ENCODE measurements at places on chromosomes 1 and 21. TPM values are rescaled to one million over a fixed set of nuclear protein-coding genes. Genes with fewer than 3 reads are reported as not detected.

Gene FNDC5
- 1.5 TPM for polyA plus RNA-seq

- no peak for DNase-seq
Measured at GRCh38 chr1:159076438-159077119, at the start of gene AIM2. Gene AIM2, minus strand, starts transcription at chr1:159076766. Its CDS starts 3,267 bp downstream, at chr1:159073499.

DNA sequence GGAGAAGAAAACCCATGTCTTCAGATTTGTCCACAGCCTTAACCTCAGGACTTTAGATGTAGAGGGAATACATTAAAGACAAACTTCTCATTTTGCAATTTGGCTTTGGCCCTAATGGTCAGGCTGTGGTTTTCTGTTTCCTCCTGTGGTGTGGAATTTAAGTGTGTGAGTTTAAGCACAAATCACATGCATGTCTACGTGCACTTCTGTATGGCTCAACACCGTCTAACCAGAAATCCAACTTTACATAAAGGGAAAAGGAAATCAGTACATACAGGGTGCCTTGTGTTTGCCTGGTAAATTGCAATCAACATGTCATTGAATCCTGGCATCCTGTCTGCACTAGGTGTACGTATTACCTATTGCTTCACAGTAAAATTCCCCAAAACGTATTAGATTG lies 1.2 kb upstream of the ZNF124 start:
- no peak for DNase-seq

DNA sequence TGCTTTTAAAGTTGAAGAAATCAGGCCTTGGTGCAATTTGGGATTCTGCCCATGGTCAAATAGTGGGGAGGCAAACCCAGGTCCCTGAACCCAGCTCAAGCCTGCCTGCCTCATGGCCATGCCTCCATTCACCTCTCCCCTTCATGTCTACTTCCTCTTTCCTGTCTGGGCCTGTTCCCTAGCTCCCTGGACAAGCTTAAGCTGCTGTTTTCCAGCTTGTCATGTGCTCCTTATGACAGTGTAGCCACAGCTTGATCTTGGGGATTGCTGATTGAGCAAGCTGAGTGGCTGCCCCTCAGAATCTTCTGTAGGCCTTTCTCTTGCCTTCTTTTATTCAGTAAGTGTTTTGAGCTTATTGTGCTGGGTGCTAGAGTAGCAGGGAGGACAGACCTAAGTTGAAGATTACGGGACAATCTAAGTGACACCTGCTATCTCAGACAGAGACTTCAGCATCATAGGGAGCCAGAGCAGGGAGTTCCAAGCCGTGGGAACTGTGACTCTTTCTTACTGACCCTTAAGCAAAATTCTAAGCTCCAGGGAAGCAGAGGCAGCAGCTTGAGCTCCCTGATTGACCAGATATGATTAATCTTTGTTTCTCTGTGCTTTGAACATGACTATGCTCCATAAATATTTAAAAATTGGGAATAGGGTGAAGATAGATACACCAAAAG lies 520 bp upstream of the MR1 start:
- DNase-seq, result no peak

DNA sequence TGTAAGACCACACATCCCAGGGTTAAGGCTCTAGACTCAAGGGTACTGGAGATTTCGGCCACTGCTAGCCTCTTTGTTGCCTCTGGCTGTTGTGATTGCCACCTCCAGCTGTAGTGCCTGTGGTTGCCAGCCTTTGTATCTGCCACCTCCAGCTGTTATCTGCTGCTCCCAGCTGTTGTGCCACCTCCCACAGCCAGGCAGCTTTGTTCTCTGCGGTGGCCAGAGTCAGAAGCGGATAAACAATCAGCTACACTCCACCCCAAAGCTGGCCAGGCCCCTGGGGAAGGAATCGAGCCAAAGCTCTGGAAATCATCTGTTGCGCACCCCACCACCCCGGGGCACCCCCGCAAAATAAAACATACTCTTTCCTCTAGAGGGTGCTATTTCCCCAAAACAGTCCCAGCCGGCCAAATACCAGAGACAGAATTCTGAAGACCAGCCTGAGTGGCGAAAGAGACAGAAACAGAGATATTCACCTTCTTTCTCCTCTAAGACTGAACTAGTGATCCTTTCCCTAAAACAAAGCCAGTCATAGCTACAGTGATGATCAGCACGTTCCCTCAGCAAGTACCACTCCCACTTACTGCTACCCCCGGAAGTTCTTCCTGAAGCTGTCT lies 14.8 kb upstream of the PIGM start:
- no peak for DNase-seq

- DNase-seq, result no peak
Measured at GRCh38 chr1:53343831-53344668, 16.2 kb upstream of the LRP8 start.
